ENCODE measurements at places on chromosomes 4 and X. TPM values are rescaled to one million over a fixed set of nuclear protein-coding genes. Genes with fewer than 3 reads are reported as not detected.

CXCR3 gene
- not detected for total RNA-seq

STOX2 gene
- 2.1 TPM for total RNA-seq

TBX22 gene
- total RNA-seq = not detected

KCNIP4 gene
- not detected for total RNA-seq

SFRP2 gene
- not detected for total RNA-seq

SLC26A1 gene
- 0.31 TPM for total RNA-seq

BANK1 gene
- total RNA-seq = 0.78 TPM

MAGEC2 gene
- total RNA-seq = not detected

SMAD1 gene
- 11.2 TPM for total RNA-seq

FRMD7 gene
- not detected for total RNA-seq

CT45A5 gene
- total RNA-seq = 0.05 TPM

RAB33A gene
- total RNA-seq = 0.28 TPM

FAM149A gene
- total RNA-seq = 1.1 TPM

MAGEE1 gene
- 4.8 TPM for total RNA-seq

PRDM8 gene
- 0.33 TPM for total RNA-seq

NALF2 gene
- total RNA-seq = 5.2 TPM

NPFFR2 gene
- not detected for total RNA-seq

MSANTD1 gene
- total RNA-seq = 0.13 TPM

ART3 gene
- total RNA-seq = not detected

PDGFRA gene
- 0.35 TPM for total RNA-seq

MAML3 gene
- 12.6 TPM for total RNA-seq

ZRSR2 gene
- 9.1 TPM for total RNA-seq

HSFX1 gene
- total RNA-seq = 0.50 TPM

EVC gene
- 12.1 TPM for total RNA-seq

SPARCL1 gene
- total RNA-seq = not detected

NSG1 gene
- total RNA-seq = 0.96 TPM

FAM9B gene
- total RNA-seq = not detected

HTT-AS gene
- total RNA-seq = not detected

IL9R gene
- total RNA-seq = 0.08 TPM

SLC38A5 gene
- total RNA-seq = 0.07 TPM
